ENCODE measurements at places on chromosomes 6 and 20.

DNA sequence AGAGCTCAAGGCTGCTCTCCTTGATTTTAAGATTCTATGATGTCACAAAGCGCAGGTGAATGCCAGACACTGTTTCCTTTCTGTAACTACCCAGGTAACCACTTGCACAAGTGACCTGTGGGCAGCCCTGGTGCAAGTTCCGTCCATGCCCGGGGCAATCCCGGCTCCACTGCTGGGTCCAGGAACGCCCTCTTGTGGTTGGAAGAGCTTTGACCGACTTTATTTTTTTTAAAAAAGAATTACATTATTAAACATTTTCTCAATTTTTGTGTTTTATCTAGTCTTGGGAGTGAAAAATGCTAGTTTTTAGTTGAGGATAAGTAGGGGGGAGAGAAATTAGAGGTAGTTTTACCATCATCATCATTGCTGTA, 695.2 kb downstream of the QKI start:
- no peak for DNase-seq

DNA sequence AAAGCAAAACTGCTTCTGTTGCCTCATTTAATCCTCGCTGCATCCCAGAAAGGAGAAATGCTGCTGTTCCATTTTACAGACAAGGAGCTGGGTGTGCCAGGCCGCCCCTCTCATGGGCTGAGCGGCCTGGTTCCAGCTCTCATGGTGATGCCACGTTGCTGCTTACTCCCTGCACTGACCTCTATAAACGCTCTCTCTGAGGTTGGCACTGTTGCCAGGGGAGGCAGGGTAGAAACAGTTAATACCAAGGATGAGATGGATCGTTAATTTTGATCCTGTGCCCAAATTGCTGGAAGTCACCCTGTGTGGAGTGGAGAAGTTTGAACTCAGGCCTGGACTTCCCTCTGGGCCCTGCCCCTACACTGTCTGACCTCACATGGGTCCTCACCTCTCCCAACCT, 25.6 kb downstream of the SIRPA start:
- DNase-seq: no peak

GRCh38 chr6:113564371-113565171, 292.6 kb upstream of the MARCKS start:
- DNase-seq: peak; percentile 63

DNA sequence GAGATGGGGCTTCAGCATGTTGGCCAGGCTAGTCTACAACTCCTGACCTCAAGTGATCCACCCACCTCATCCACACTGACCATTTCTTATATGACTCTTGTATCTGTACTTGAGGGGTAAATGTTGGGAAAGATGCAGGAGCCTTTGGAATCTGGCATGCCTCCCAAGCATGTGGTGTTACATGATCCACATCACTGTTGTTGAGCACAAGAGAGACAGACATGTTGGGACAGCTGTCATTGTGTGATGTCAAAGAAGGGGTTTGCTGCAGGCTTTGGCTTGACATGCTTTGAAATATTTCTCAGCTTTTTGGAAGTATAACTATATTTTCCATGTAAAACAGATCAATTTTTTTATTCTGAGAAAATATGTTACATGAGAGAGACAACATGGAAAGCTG, 139.9 kb downstream of the MOXD1 start:
- DNase-seq: no peak

DNA sequence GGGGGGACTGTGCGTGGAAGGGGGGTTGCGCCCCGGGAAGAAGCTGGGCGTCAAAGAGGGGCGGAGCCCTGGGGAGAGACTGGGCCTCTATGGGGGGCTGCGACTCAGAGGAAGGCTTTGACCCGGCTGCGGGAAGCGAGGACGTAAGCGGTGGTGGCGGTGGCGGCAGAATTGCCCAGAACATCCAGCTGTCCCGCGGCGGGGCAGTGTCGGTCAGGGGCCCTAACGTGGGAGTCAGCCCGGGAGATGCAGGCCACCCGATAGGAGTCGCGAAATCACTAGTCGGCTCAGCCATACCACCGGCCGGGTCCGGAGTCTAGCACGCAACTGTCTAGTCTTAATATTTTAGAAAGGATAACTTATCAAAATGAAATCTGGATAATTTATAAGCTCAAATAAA, 387.6 kb upstream of the EYS start:
- DNase-seq: no peak

Data from HS-27A (cell line).